ENCODE measurements at places on chromosomes 7 and 10.

GRCh38 chr7:19713676-19714075, 4.8 kb upstream of the POLR1F start:
- no peak for DNase-seq

GRCh38 chr10:5975641-5976473, 1.5 kb downstream of the IL15RA start:
- no peak for DNase-seq

DNA sequence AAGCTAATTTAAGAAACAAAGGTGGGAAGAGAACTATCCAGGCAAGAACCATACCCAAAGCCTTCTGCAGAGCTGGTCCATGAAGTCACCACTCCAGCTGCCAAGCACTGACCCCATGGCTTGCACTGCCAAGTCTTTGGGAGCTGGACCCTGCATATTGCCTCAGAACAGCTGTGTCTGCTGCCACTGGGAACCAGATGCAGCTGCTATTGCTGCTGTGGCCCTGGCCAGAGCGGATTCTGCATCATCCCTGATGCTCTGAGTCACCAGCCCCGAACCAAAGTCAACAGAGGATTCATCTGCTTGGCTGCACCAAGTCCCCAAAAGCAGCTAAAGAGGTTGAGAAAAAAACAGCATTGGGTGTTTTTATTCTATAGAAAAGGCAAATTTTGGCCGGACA, 39.2 kb upstream of the GSAP start:
- no peak for DNase-seq

- DNase-seq = no peak
Measured at GRCh38 chr10:77463967-77464745, 173.5 kb downstream of the KCNMA1 start.

- DNase-seq = no peak
Measured at GRCh38 chr7:86937363-86937878, 122.0 kb downstream of the ELAPOR2 start.

DNA sequence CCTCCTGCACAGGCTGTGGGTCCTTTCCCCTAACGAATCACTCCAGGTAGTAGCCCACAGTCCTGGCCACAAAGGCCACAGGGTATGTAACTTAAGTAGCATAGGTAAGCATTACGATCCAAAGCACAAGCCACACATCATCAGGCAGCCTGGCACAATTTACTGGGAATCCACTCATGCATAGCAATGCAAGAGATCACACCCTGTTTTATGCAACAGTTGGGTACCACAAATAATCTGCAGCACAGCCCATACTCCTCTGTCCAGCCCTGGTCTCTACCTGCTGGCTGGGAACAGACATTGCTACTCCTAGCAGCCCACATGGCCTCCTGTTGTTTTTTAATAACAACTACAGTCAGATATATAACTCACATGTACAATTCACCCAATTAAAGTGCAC, 34.3 kb downstream of the SRPK2 start:
- no peak for DNase-seq

DNA sequence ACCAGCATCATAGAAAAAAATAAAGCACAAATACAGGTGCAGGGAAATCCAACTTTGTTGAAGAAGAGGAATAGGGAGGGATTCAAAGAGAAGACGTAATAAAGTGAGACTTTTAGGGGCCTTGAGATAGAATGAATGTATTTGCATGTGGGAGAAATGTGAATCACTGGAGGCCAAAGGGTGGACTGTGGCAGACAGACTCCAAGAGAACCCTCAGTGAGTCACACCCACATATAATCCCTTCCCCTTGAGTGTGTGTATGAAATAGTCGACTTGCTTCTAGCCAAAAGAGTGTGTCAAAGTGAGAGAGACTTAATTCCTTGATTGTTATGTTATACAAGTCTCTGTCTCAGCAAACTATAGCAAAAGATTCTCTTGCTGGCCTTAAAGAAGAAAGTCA, 101.3 kb upstream of the GHITM start:
- DNase-seq = no peak

DNA sequence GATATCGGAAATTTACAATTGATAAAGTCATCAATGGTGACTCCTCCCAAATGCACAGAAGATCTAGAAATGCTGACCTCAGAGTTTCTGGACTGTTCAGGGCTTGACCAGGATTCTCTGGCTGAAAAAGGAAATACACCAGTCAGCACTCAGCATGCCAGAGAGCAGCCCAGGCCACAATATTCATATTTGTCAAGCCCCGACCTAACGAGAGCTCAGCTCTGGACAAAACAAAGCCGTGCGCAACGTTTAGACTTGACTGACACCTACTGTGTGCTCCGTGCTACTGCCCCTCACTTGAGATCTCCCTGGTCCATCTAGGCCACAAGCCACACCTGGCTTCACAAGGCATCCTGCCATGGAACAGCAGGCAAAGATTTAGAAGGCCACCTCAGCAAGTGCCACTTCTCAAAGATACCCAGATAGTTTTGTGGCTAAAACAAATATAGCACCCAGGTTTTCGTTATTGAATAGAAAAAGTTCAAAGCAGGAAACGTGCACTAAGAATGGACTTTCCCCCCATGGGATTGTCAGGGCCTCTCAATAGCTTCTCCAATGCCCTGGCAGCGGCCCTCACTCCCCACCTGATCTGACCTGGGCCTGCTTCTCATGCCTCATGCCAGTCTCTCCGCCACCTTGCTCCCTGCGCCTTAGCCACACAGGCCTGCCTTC, 218.3 kb downstream of the FAM107B start:
- peak; percentile 34 for DNase-seq

DNA sequence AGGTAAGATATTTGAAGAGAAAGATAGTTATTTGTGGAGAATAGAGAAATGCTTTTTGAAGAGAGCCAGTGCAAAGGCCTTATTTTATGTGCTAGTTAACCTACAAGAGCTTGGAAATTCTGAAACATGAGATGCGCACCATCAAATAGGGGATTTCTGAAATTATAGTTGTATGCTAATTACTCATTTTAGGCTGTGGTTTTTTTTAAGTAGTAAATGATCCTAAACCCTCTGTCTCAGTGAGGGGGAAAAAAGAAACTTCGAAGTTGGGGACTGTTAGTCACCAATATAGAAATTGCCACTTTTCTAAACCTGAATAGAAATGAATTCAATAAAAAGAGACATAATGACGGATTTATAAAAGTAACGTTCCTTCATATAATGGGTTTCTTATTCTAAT, 119.3 kb upstream of the MDFIC start:
- DNase-seq = no peak

DNA sequence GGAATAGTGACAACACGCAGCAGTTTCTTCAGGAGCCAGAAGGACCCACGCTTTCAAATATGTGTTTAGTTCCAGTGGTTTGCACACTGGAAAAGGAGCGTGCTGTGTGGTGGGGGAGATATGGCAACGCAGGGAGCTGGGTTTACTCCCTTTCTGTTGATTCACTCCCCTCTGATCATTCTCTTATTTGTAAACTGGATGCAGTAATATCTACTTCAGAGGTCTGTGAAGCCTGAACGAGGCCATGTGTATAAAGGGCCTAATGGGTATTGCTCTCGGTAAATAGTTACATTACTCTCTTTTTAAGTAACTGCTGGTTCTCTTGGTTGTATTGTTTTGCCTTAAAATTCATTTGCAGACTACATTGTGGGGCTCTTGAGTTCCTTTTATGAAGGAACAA, 19.2 kb downstream of the RBM17 start:
- DNase-seq = no peak

GRCh38 chr10:59719374-59719773, 9.7 kb upstream of the SLC16A9 start:
- DNase-seq = no peak

DNA sequence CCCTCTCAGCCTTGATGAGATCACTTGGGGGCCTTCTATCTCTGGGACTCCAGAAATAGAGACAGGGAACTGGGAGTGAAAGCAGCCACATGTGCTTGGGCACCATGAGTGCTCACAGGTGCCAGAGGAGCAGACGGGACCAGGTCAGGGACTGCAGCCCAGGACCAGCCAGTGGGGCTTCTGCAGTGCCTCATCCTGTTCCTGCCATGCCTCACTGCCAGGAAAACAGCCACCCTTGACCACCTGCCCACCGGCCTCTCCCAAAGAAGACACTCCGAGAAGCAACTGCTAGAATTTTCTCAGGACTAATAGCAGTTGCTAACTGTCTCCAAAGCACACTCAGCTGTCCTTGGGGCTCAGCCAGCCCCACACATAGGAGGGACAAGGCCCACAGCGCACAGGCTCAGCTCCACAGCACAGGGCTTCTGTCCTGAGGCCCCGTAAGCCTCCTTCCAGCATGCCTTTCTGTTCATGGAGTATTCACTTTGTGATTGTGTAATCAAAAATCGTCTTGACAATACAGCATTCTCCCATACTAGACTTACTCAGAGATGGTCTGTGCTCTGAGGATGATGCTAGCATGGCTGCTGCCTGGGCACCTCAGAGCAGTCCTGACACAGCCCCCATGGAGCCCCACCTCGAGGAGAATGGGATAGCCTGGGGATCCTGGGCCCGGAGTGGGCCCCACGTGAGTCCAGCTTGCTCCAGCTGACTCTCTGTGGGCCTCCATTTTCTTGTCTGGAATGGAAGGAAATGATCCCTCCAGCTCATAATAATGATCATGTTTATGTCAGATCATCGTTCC, 115.7 kb upstream of the RET start:
- DNase-seq = no peak

DNA sequence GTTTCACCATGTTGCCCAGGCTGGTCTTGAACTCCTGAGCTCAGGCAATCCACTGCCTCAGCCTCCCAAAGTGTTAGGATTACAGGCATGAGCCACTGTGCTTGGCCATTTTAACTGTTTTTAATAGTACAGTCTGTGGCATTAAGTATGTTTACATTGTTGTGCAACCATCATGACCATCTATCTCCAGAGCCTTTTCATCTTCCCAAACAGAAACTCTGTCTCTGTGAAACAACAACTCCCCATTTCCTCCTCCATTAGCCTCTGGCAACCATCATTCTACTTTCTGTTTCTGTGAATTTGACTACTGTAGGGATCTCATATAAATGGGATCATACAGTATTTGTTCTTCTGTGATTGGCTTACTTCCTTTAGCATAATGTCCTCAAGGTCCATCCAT, 48.3 kb upstream of the SEPHS1 start:
- no peak for DNase-seq

GRCh38 chr7:38452681-38453108, 178.5 kb downstream of the AMPH start:
- no peak for DNase-seq

DNA sequence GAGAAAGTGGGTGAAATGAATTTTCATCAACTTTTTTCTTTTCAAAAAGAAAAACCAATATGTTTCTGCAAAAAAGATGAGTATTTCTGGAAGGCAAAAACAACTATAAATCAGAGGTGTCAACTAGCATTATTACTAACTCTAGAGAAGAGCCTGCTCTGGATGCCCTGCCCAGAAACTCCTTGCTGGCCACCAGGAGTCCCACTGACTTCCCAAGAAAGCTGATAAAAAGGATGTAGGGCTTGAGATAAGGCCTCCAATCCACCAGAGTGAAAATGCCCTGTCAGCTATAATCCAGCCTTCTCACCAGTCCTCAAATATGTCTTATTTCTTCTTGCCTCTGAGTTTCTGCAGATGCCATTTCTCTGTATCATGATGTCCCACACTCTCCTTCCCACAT, 16.7 kb upstream of the FZD1 start:
- DNase-seq = no peak

Data from NCI-H510A treated with DMSO at 0.1 percent for 48 hours (cell line).